ENCODE measurements at places on chromosomes 16 and 17.

DNA sequence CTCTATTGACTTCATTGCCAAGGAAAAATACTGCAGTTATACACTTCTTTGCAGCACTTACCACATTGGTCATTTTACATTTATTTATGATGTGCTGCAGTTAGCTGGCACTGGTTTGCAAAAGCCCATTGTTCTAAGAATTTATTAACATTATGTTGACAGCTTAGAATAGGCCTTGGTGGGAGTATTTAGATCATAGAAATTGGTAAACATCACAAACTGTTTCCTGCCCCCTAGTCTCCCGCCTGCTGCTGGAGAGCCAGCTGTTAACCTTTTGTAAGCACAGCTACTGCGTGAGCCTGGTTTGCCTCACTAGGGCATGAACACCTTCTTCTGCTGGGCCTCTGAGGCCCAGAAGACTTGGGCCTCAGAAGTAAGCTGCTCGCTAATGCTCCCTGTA is 651.4 kb upstream of the GOT2 start:
- DNase-seq, result no peak

DNA sequence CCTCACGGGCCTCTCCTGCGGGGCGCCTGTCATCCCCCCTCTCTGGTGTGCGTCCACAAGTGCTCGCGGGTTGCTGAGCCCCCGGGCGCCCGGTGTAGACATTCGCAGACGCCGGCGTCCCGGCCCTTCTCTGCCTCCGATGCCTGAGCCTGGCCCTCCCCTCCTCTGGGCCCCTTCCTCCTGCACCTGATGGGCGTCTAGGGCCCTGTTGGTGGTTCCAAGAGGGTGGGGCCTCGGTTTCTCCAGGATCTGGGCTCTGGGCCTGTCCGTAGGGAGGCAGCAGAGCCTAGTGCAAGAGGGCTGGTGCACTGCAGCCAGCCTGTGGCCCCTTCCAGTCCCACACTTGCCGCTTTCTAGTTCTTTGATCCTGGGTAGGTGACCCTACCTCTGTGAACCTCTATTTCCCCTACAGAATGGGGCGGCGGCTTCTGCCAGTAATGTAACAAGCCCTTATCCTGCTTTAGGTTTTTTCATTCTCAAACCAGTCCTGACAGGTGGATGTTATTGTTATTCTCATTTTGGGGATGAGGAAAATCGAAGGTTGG is 623 bp downstream of the E4F1 start:
- DNase-seq, result no peak

DNA sequence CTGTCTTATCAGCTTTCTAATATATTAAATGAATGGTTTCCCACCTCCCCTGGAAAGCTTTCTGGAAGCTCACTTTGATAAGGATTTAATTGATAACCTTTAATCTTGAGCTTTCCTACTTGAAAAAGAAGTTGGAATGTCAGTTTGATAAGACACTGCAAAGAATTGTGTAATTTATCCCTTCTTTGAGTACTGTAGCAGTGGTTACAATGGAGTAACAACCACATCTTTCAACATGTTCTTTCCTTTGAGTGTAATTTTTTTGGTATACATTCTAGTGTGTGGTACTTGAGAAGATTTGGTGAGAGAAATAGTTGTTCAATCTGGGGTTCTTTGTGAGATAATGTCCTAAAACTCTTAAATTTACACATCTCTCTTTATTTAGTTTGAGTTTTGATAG is 43.4 kb downstream of the CPD start:
- DNase-seq, result no peak

DNA sequence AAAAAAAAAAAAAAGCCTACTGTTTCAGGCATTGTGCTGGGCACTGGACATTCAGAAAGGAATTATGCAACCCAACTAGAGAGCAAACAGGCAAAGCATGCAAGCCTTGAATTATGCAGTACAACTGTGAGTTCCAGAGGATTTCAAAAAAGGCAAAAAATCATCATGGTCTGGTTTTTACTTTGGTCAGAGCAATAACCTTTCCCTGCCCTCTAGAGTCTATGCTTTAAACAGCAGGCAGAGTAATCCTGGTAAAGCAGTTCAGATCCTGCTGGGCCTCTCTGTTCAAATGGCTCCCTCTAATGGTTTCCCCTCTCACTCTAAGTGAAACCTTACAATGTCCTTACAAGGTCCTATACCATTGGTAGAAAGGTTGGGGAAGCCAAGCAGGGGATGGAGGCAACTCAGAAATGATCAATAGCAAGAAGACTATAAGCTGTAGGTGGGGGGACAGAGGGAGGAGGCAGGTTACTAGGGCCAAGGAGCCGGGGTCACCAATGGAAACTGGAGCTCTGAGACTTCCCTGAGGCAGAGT is 4.6 kb upstream of the TAF15 start:
- peak; percentile 87 for DNase-seq

GRCh38 chr16:30342751-30343490 is 12.2 kb downstream of the CD2BP2 start:
- no peak for DNase-seq

- no peak for DNase-seq
Observed at GRCh38 chr17:77225265-77225664, 84.5 kb downstream of the SEC14L1 start.

DNA sequence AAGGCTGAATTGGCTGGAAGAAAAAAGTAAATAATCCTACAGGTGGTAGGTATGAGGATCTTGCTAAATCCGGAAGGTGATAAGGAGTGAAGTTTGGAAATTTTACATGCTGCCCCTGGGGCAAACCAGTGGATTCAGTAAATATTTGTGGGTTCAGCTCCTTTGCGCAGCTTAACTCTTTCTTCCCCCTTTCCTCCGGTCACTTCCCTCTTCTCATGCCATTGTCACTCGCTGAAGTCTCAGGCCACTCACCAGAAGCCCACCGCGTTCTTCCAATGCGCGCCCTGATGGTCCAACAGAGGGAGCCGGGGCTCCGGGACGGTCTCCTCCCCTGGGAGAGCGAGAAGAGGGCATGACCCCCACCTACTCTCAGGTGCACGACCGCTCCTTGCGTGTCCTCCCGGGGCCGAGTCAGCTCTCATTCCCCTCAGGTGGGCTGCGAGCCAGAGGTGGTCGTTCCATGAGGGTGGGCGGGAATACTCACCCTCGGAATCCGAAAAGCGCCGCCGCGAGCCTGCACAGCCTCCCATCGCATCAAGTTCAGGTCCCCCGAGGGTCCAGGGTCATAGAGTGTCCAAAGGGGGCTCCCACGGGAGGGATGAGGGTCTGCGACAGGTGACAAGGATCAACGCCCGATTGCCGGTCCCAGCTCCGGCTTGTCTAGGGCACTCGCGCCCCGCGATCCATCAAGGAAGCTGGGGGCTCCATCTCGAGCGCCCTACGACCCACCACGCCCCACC is 474 bp downstream of the CLN3 start:
- DNase-seq, result no peak

DNA sequence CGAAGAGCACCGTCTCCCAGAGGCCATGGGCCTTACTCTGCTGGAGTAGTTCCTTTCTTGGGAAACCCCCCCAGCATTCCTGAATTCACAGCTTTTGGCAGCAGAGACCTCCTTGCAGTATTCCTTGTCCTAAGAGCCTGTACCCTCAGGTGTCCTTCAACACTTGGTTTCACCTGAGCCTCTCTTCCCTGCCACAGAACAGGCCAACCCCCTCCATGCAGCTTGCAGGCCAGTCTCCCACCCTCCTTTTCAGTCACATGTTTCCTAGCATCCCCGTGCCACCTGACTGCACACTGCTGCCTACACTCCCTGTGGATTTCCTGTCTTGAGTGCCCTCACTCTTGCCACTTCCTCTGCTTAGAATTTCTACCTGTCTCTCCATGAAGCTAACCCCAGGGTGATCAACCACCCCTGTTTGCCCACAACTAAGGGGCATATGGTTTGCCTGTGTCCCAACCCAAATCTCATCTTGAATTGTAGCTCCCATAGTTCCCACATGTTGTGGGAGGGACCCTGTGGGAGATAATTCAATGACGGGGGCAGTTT is 65.5 kb downstream of the DYNLRB2 start:
- no peak for DNase-seq

DNA sequence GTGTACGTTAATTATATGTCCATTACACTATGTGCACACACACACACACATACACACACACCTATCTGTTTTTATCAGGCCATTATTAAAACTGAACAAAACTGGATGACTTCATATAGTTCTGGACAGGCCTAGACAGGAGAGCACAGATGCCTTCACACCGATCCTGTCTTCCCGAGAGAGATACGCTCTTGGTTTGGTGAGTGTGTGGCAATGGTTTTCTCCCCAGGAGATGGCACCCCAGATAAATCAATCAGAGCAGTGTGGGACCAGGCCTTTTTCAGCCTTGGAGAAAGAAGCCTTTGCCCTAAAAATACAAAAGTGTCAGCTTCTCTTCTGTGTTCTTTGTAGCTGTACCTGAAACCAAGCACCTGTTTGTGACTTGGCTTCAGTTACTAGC is 83.7 kb downstream of the CPPED1 start:
- no peak for DNase-seq

DNA sequence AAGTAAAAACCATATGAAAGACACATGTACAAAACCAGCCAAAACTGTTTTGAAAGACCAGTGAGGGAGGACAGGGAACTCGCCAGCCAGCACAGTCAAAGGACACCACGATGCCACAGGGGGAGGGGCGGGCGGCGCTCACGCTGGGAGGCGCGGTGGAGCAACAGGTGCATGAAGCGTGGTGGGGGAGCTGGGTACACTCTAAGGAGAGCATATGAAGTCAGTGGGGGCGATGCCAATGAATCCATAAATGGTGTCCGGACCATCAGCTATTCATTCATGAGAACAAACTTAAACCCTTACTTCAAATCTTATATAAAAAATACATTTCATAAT is 101.0 kb upstream of the DNAH17 start:
- DNase-seq, result no peak

DNA sequence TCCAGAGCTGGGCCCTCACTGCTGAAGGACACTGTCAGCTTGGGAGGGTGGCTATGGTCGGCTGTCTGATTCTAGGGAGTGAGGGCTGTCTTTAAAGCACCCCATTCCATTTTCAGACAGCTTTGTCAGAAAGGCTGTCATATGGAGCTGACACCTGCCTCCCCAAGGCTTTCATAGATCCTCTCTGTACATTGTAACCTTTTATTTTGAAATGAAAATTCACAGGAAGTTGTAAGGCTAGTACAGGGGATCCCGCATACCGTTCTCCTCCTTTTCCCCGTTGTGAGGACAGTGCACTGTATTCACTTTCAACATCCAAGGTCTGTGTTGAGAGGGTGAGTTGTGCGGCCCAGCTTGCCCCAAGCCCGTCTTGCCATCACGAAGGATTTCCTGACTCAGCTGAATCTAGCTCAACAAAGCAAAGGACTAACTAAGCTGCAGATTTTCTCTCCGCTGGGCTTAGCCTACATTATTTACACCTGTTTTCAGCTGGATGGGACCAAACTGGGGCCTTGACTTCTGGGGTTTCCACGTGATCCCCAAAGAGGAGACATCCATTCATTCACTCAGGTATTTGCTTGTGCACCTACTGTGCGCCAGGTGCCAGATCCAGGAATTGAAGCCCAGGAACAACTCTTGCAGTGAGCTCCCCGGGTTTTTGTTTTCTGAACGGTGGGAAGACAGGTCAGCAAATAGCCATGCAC is 5.2 kb upstream of the TMEM235 start:
- no peak for DNase-seq

DNA sequence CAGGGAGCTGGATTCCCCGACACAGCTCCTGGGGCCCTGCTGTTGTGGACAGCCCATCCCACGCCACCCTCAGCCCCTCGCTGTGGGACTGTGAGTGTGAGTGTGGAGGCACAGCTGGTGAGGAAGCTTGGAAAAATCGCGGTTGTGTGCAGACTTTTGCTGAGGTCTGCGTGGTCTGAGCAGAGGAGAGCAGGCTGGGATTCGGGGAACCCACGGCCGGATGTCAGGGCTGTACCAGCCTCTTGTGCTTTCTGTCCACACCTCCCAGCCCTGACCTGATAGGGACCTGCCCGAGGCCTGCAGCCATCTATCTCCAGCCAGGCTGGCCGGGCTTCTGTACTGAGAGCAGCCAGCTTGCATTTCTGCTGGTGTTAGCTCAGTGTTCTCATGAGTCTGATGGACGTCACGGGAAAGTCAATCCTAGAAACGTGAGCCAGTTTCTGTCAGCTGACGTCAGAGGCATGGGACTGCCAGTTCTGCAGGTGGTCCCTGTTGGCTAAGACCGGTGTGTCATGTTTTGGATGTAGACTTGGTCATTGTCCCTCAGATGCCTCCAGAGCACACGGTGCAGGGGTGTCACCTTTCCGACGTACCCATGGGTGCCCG is 72.8 kb upstream of the ZNF750 start:
- no peak for DNase-seq

- DNase-seq, result no peak
Observed at GRCh38 chr17:66695098-66695497, 139.8 kb upstream of the CACNG5 start.

DNA sequence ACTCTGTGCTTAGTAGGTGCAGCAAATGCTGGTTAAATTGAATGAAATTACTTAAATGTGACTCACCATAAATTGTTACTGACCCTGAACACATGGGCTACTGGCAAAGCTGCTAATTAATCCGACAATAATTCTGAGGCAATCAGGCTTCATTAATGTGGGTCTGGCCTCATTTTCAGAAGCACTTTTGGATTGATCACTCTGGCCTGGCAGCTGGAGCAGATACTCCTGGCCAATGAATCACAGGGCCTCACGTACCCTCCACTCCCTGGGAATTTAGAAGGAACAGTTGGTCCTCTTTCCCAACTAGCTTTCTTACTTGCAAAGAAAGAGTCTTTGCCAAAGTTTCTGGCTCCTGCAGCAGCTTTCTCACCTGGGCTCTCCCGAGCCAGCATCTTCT is 162.0 kb upstream of the ZKSCAN2 start:
- DNase-seq, result no peak

- DNase-seq, result no peak
Observed at GRCh38 chr17:51144266-51145022, 8.9 kb upstream of the NME1 start.

DNA sequence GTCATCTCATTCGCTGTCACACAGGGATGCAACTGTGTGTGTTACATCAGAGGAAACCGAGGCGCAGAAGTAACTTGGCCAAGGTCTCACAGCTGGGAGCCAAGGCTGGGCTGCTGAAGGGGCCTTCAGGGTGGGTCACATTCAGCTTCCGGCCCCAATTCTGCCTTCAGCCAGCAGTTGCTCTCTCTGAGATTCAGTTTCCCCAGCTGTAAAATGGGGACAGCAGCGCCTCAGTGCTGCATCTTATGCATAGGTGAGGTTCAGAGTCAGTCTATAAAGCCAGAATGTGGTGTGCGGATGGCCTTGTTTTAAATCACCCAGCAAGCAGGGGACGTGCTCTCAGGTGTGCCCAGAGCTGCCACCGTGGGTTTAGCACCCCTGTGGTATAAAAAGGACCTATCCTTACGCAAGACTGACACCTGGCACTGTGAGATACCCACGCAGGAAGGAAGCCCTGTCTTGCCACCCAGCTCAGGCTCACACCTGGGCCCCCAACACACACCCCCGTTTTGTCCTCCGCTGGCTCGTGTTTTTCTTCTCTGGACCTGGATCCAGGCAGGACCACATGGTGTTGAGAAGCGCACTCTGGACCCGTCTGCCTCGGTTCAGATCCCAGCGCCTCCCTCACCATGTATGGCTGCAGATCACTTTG is 94.6 kb upstream of the GSE1 start:
- no peak for DNase-seq

Measured in HCT116 (cell line).